ENCODE measurements at places on chromosomes 6 and 20. TPM values are rescaled to one million over a fixed set of nuclear protein-coding genes. Genes with fewer than 3 reads are reported as not detected.

DNA sequence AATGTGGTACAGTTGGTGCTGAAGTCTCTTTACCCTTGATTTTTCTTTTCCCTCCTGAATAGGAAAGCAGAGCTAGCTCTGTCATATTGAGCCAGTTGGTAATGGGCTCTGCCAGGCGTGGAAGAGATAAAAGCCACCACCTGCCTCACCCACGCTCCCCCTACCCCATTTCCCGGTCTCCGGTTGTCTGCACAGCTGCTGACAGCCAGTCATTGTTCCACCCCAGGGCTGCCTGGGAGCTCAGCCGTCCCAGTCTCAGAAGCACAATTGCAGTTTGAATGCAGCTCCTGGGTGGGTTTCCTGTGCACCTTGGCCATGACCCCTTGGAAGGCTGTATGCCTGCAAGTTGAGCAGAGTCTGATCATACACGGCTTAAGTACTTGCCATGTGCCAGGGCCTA, 675.2 kb upstream of the FLRT3 start:
- no peak for DNase-seq

DNA sequence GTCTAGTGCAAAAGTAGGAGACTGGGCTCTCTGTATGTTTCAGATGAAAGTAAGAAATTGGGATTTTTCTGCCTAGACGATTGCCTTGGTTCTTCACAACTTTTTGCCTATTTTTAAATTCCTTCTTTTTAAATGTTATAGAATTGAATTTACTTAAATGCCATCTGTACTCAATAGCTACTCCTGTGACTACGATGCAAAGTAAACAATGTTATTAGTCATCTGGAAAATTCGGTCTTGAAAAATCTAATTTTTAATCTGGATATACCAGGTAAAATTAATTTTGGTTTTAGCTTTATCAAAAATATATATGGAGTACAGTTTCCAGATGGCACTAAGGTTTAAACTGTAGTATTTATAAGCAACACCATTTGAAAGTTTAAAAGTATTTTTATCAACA, 472.2 kb downstream of the UTRN start:
- DNase-seq, result no peak

DNA sequence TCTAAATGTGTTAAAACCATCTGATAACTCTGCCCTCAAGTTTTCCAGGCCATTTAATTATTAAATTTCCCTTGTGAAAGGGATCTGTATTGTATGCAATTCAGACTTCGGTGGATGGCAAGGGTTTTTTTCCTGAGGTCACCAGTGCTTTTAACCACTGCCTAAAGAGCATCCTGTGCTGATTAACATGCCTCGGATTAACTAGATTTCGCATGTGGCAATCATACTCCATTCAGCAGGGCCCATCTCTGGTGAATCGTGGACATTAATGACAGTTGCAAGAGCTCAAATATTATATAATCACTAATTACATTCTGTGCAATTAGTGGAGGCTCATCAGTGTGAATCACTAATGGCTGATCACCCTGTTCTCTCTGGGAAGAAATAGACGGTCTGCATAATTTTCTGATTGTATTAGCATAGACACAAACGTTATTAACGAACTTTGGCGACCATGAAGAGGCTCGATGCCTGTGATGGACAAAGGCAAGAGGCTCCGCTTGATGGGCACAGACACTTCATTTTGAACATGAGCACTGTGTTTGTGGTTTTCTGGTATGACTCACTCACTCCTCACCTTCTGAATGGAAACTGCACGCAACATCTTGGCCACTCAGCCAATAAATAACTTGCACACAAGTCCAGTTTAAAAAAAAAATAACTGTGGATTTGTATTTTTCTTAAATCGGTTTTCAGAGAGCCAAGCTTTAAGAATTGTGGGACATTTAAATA, 31.4 kb downstream of the LINC00237 start:
- peak; percentile 66 for DNase-seq

- no peak for DNase-seq
Measured at GRCh38 chr6:11291582-11291981, 59.1 kb upstream of the NEDD9 start.

DNA sequence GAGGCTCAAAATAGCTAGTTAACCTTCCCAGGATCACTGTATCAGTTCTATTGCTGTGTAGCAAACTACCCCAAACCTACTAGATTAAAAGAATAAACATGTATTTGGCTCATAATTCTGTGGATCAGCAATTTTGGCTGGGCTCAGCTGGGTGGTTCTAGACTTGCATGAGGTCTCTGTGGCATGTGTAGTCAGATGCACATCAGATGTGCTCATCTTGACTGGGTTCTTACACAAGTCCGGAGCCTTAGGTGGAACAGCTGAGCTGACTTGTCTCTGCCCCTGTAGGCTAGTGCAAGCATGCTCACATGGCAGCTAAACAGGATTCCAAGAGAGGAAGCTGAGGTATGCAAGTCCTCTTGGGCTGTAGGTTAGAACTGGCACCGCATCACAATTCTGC, 173.2 kb upstream of the PRND start:
- DNase-seq, result no peak

GRCh38 chr6:132902901-132903300, 88.5 kb downstream of the RPS12 start:
- DNase-seq, result no peak

GRCh38 chr6:65570340-65570739, 136.7 kb downstream of the EYS start:
- DNase-seq, result no peak

- peak; percentile 77 for DNase-seq
Measured at GRCh38 chr6:26306232-26306631, 58.8 kb upstream of the BTN3A2 start.

DNA sequence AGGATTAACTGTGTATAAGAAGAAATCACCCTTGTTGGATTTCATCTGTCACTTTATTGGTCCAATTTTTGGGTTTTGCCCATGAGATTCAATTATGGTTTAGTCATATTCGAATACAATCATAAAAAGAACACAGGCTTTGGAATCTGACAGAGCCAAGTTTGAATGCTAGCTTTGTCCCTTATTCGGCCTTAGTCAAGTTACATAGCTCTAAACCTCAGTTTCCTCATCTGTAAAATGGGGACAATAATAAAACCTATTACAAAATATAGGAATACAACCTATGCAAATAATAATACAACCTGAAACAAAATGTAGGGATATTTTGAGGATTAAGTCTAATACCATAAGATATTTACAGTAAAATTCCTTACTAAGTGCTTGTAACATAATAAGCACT, 57.7 kb downstream of the PRPH2 start:
- no peak for DNase-seq

DNA sequence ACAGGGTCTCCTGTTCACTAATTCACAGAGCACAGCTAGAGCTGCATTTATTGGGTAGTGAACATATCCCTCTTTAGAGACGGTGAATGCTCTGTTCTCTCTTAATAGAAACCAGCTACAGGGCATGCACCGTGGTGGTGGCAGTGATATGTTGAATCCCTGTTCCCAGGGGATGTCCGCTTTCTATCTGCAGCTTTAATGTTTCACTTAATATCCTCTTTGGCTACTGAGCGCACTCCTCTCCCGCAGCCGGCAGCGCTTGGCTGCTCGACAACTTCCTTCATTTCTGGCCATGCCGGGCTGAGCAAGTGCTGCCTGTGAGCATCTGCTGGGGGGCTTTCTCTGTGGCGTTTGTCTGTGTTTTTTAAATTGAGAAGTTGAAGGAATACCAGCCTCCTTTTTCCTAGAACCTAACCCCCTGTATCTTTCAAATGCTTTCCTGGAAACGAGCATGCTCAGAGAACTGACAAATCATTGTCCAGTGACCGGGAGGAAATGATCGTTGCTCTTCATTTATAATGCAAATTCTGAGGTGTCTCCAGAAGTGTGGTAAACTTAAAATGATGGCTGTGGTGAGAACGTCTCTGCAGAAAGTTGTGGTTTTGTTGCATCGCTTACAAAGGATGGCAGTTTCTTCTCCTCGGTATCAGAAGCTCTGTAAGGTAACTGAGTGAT, 297.9 kb downstream of the UTRN start:
- DNase-seq, result peak; percentile 9

DNA sequence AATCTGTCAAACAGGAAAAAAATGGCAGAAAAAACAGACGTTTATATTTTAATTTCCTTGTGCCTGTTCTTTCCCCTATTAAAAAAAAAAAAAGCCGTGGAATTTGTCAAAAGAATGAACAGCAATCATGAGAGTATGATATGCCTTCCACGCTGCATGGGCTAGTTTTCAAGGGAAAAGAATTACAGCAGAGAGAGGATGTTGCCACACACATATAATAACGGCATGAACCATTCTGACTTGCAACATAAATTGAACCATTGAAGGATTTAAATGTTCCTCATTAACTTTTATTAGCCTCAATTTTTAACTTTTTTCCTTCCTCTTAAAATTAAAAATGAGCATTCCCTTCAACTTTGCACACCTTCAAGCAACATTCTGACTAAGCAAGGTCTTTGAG, 301.8 kb downstream of the FOXC1 start:
- DNase-seq, result peak; percentile 62

GRCh38 chr6:40816601-40817000, 222.4 kb downstream of the UNC5CL start:
- DNase-seq, result no peak

DNA sequence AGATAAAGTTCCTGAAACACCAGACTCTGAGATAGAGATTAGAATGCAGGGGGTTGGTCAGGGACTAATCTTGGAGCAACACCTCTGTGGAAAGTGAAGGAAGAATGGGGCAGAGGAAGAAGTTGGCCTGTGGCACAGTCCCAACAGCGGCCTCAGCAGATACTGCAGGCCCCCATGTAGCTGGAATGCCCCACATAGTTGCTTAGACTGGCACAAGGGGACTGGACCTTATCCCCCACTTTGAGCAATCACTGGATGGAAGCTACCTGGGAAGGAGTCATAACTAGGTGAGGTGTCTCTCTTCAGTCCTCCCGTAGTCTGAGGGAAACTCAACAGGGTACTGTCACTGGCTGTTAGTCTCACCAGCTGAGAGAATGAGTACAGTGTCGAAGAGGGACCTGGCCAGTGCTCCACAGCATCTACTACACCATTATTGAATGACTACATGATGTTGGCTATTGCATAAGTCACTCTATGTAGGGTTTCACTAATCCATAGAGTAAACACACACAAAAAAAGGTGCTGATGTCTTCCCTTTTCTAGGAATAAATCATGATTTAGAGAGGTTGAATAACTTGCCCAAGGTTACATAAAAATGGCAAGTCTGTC, 47.5 kb downstream of the ADGRG6 start:
- no peak for DNase-seq

DNA sequence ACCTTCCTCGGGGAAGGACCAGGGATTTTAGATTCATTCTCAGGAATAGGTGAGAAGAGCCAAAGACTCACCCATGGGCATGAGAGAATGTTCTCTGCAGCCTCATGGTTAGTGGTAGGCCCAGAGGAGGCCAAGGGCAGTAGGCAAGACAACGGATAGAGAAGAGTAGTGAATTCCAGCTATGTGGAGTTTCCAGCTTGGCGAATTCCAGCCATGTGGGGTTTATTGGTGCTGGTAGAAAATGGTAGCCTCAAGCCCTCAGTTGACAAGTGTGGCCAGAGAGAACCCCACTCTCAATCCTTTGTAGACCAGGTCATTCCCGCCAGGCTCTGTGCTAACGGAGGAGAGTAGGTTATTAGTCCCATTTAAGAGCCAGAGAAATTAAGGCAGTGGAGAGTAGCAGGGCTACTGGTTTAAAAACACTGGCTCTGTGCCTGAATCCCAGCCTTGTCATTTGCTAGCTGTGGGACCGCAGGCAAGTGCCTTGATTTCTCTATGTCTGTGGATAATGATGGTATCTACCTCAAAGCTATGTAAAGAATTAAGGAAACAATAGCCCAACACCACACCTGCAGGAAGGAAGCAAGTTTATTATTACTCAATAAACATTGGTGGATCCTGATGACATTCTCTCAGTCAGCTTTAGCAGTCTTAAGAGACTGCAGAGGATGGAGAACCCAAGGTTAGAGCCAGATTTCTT, 2.0 kb upstream of the SLC9A8 start:
- peak; percentile 46 for DNase-seq

DNA sequence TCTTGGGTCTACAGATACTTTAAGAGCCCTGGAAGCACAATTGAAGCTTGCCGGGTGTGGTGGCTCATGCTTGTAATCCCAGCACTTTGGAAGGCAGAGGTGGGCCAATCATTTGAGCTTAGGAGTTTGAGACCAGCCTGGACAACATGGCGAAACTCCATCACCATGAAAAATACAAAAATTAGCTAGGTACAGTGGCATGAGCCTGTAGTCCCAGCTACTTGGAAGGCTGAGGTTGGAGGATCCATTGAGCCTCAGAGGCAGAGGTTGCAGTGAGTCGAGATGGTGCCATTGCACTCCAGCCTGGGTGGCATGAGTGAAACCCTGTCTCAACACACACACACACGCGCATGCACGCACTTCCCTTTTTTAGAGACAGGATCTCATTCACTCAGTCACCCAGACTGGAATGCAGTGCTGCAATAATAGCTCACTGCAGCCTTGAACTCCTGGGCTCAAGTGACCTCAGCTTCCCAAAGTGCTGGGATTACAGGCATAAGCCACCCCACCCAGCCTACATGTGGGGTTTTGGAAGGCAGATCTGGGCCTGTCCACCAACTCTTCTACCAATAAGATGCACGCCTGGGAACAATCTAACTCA, 182.5 kb upstream of the JARID2 start:
- DNase-seq, result no peak

The AGPAT4 gene
- 13.5 TPM for total RNA-seq

The MYB gene
- total RNA-seq, result not detected

The NR2E1 gene
- total RNA-seq, result not detected

The RING1 gene
- 18.4 TPM for total RNA-seq

The PPP1R3D gene
- total RNA-seq, result 7.8 TPM

The SSTR4 gene
- total RNA-seq, result not detected

The BMP7 gene
- total RNA-seq, result not detected

Data from renal cortical epithelial cell (primary cell).